ENCODE measurements at places on chromosomes 4 and X.

GRCh38 chr4:108950158-108950915 is 187.5 kb upstream of the ETNPPL start:
- DNase-seq = no peak

DNA sequence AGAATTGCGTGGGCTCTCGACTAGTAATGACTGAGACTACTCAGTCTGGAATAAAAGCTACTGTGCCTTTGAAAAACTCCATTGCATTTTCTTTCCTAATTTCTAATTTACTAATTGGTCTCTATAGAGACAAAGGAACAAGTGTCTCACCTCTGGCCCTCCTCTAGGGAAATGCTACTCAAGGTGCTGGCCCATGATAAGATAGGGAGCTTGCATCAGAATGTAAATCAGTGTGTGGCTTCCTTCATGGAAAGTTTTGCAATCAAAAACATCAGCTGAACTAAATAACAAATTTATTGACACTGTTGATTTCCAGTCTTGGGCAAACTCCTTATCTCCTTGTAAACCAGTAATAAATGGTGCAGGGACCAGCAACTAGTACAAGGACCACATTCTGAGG is 81.8 kb downstream of the SRPX start:
- DNase-seq = no peak

DNA sequence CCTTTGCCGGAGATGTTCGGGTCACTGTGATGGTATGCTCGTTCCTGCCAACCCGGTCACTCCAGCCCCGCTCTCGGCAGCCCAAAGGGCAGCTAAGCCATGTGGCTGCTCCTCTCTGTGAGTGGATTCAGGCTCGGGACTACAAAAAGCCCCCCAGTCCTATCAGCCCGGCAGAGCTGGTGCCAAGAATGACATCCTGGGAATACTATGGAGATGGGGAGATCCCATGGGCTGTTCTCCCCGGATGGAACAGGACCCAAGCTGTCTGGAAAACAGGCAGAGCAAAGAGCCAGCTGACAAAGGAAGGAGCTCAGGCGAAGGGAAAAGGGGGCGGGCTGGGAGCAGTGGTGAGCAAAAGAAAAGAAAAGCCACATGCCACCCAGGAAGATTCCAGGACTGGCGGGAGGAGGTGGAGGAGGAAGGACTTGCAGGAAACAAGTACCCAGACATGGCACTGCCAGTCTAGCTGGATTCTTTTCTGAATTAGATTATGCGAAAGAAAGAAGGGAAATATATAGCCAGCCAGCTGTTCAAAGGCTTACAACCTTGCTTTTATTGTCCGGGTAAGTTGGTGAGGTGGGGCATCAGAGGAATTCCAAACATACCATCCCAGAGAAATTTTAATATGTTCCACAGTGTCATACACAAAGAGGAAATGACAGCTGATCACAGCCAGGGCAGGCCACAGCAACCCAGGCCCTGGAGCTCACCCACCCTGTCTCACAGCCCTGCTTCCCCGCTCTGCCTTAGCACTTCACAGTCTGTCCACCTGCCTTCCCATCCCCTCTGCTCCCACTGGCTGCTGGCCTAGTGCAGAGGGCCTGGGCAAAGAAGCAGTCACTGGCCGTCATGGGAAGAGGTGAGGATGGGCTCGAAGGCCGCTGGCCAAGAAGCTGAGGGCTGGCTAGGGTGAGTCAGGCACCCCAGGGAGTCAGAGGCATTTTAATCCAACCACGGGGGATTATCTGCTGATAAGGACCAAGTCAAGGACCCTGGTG is 3.4 kb downstream of the NDP start:
- DNase-seq = no peak

GRCh38 chr4:42344749-42345148 is 52.5 kb upstream of the SHISA3 start:
- no peak for DNase-seq

DNA sequence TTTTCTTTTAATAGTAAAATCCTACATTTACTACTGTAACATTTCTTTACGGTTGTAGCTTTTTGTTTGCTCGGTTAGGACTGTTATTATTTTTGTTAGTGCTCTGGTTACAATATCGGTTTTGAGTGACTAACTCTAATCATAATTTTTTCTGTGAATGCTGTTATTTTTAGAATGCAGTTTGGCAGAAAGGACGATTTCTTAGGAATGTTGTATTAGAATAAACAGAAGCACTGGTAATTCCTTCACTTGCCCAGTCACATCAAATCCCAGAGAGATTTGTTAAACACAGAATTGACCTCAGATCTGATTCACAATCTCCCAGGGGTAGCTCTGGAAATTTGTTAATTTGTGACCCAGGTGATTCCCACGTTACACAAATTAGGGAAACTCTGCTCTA is 21.7 kb downstream of the DDIT4L start:
- no peak for DNase-seq

DNA sequence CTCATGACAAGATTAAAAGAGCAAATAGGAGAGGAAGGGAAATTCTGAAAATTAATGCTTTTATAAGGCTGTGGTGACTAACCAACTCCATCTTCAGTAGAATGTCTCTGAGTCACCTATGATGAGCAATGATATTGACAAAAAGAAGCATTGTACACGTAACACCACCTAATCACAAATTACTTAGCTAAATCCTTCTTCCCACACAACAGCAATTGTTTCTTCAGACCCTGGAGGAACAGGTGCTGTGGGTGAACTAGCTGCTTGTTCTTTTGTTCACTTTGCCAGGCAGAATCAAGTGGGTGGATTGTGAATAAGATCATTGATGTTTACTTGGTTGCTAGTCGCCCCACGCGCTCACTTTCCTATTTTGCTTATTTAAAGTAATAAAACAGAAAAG is 315.5 kb downstream of the CAMK2D start:
- no peak for DNase-seq

- DNase-seq = no peak
These were observed 54.0 kb upstream of the PRDM8 start for GRCh38 chr4:80143307-80143679.

- DNase-seq = no peak
These were observed 22.7 kb upstream of the DKK2 start for GRCh38 chr4:107058828-107059227.

GRCh38 chrX:151174581-151175282 is 1.7 kb upstream of the GPR50 start:
- no peak for DNase-seq

DNA sequence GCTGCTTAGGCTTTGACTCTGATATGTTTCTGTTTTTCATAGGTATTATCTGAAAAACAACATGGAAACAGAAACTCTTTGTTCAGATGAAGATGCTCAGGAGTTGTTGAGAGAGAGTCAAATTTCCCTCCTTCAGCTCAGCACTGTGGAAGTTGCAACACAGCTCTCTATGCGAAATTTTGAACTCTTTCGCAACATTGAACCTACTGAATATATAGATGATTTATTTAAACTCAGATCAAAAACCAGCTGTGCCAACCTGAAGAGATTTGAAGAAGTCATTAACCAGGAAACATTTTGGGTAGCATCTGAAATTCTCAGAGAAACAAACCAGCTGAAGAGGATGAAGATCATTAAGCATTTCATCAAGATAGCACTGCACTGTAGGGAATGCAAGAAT is 238.6 kb downstream of the RAPGEF2 start:
- no peak for DNase-seq

- no peak for DNase-seq
These were observed 15.7 kb downstream of the PGAM4 start for GRCh38 chrX:77953708-77954107.

DNA sequence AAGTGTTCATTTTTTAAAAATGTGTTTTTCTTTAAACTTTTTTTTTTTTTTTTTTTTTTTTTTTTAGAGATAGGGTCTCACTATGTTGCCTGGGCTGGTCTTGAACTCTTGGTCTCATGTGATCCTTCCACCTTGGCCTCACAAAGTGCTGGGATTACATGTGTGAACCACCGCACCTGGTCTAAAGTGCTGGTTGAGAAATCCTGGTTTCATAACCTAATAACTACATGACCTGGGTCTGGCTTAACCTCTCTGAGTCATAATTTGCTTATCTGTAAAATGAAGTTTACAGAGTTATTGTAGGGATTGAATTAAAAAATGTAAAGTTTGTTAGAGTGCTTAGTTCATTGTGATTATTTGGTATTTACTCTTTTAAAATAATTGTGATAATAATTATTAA is 5.2 kb downstream of the HSD17B13 start:
- DNase-seq = no peak

- no peak for DNase-seq
These were observed 234.2 kb upstream of the TET2 start for GRCh38 chr4:104912518-104912917.

DNA sequence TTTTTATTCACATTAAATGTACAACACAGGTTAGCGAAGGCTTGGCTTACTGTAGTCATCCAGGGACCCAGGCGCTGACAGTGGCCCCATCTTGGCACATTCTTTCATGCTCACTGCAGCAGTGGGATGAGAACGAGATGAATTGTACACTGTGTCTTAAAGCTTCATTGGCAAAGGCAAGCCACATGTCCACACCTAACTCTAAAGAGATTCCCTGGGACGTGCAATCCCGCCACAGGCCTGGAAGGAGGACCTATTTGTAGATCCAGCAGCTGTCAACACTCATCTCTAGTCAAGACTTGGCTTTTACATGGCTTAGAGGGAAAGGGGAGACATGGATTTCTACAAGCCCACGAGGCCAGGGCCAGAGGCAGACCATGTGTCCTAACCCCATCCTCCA is 16.1 kb upstream of the CXCR3 start:
- no peak for DNase-seq

DNA sequence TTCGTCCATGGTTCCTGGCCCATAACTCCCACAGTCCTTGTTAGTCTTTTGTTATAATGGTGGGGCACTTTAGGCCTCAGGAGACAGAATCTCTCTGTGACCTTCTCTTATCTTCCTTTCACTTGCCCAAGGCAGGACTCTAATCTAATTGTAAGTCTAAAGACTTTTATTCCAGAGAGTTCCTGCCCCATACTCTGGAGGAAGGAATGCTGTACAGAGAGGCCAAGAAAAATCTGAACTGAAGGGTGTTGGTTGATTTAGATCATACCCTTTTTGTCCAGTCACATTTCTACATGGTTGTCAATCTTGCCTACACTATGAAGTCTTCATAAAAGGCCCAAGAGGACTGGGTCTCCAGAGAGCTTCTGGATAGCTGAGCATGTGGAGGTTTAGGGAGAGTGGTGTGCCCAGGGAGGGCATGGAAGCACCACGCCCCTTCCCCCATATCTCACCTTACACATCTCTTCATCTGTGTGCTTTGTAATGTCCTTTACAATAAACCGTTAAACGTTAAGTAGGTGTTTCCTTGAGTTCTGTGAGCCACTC is 84.5 kb downstream of the AFF1 start:
- DNase-seq = no peak

DNA sequence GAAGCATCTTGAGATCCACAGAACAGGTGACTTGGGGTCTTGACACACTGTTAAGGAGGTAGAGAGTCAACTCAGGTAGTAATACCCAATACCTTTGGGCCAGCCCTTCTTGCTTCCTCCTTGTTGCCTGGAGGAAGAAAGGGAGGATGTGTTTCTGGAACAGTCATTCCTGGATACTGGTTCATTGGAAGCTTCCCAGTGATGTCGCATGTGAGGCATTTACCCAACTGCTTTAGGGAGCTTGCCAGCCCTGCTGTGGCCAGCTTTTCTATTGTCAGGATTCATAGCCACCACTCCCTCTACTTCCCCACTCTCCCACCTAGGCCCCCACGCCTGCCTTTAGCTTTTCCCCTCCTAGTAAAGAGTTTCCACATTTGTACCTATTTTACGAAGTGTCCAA is 310.3 kb upstream of the PRPS2 start:
- no peak for DNase-seq

DNA sequence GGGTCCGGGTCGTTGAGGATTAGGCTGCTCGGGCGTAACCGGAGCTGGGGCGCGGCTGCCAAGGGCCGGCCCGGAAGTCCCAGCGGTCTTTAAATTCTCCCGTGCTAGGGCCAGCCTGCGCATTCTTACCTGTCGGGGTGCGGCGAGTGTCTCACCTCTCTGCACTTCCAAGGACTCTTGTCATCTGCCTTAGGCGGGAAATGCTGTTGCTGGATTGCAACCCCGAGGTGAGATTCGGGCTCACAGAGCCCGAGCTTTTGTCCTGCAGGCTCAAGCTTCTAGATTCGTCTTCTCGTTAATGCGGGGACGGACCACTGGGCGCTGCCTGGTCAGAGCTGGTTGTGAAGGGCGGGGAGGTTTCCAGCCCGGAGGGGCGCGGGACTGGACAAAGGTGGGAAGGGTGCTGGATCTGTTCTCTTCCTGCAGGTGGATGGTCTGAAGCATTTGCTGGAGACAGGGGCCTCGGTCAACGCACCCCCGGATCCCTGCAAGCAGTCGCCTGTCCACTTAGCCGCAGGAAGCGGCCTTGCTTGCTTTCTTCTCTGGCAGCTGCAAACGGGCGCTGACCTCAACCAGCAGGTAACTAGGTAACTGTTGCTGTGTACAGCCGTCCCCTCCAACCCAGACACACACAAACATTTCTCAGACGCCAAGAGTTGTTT is at the start of gene ANKRD37:
TSS of gene ANKRD37 (plus strand) at position 118 of the 662 bp plus-strand sequence. CDS start at position 201, 83 bp downstream.
- peak; percentile 52 for DNase-seq

DNA sequence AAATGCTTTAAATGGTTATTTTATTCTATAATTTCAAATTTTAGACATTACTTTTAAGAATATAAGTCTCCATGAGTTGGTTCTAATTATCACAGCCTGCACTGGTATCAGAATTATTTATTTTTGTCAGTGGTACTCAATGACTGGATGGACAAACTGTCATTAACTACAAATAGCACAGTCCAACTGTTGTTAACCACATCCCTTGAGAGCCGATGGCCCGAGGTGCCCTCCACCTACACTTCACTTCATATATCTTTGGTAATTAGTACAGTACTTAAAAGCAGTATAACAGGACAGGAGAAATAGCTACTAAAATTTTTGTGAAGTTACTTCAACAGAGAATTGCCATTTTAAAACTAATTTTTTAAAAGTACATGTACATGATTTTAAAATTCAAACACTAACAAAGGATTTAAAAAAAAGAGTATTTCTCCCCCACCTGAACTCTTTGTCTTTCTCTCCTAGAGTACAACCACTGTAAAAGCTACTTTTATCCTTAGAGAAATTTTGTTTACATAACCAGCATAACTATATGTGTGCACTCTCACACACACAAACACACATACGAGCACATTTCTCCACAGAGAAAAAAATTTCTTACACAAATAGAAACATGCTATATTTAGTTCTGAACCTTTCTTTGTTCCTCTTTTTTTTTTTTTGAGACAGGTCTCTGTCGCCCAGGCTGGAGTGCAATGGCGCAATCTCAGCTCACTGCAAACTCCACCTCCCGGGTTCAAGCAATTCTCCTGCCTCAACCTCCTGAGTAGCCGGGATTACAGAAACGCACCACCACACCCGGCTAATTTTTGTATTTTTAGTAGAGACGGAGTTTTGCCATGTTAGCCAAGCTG is 6.5 kb downstream of the TIFA start:
- no peak for DNase-seq

All from NCI-H1105 treated with DMSO at 0.1 percent for 48 hours (cell line).